Inflammatory macrophage treated with lipopolysaccharide for 1 hour (primary cell): ENCODE measurements at places on chromosomes 4 and X.

DNA sequence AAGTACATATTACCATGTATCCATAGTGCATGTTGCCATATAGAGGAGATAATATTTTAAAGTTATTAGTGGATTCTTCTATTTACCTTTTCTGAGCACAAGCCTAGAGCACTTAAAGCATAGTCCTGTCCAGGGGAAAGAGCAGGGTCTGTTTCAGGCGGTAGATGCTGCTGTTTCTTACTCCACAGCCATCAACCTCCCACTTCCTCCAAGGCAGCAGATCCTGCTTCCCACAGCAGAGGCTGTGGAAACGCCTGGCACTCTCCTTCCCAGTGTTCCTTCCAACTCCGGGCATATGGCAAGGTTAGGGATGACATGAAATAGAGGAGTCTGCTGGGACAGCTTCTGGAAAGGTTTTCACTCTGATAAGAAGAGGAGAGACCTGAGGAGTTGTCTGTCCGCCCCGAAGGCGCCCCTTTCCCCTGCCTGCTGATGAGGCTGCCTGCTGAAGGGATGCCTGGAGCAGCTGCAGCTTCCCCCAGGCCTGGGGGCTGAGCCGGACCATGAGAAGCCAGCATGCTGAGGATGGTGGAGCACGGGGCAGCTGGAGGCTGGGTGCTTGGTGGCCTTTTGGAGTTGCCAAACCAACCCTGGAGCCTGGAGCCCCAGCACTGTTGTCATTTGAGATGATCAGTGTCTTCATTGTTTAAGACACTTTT, 43.9 kb upstream of the SLC25A4 start:
- DNase-seq: no peak

DNA sequence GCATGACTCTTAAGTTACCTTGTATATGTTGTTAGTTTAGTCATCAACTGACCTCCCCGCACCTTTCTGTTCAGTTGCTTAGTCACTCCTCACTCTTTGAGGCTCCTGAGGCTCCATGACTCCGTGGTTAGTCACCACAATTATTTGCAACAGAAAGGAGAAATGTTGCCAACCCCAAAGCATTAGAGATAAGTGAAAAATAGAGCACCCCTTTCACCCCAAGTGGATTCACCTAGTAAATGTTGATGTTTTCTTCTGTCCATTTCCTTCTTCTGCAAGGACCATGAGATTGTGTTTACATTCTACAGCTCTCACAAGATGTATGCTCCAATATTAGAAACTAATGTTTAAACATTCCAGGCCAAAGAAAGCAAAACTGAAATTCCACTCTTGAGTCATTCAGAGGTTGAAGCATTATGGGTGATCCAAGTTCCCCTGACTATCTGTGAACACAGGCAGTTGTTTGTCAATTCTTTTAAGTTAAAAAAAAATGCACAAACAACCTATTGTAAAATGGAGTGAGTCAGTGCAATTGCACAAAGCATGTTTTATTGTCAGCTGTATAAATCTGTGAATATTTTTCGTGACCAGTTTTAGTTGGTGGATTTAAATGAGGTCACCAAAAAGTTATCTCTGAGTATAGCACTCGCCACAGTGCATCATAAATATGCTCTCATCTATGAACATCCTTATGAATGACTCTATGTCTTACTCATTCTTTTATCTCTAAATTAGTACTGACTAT, 552.4 kb upstream of the MAGEB2 start:
- DNase-seq: no peak

DNA sequence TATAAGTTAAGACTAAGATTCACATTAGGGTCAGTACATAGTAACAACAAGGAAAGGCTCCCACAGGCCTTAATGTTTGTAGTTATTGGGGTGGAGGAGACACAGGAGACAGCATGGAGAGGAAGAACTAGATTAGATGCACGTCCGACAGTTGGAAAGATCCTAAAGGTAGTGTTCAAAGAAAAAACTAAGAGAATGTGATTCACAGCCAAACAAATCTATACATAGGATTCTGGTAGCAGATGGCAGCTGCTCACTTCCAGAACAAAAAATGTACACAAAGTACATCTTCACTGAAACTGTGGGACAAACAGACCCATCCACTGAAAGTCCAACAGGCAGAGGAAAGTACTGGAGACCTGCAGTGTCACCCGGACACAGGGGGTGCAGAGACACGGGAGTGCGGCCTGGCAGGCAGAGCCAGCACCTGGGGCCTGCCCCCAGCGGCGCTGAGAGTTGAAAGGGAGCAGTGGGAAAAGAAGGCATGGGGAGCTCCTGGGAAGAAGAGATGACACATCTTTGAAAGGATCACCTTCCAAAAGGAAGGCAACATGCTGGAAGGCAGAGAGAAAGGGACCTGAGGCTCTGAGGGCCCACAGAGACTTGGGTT, 40.0 kb downstream of the NELFA start:
- no peak for DNase-seq

DNA sequence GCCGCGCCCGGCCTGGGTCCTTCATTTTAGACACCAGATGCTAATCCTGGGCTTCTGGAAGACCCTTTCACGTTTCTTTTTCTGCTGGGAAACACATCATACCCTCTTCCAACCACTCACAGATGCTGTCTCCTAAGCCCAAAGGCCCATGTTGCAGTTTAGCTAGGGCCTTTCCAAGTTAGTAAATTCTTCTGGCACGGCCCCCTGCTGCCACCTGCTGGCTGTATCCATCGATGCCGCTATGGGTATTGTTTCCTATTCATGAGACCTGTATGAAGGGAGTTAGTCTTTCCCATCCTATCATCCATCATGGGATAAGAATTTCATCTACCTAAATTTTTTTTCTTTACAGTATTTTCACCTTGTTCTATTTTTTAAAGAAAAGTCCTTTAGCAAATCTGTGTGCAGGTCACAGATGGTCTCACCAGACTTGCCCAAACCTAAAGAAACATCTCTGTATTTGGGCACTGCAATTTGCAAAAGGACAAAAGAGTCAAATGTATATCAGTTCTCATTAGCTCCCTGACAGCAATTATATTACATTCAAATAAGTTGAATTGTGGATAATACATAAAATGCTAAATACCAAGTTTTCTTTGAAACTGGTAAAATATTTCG, 37.8 kb upstream of the SLC9A7 start:
- DNase-seq: peak; percentile 49

DNA sequence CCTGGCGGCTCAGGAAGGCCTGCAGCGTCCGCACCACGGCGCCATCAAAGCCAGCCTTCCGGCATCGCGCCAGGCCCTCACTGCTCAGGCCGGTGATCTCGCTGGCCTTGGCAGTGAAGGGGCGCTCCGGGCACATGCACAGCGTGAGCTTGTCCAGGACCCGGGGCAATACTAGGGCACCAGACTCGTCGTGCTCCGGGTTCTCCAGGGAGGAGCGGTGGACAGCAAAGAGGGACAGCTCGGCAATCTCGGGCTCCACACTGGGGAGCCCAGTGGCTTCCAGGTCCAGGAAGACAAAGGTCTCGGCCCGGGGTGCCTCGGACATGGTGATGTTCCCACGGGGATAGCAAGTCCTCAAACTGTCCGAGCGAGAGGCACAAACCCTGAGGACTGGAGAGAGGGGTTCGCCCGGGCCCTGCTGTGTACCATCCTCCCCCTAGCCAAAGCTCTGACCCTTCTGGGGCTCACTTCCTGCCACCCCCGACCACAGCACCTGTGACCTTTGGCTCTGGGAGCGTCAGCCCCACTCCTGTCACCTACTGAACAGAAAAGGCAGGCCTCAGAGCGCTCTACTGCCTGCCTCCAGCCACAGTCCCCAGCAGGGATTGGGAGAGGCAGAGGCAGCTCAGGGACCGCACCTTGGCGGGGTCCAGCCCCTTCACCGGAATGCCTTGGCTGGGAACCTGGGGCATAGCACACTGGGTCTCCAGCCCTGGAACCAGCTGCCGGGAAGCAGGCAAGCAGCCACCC, 575 bp downstream of the TREX2 start:
- DNase-seq: no peak

- DNase-seq: no peak
Observed at GRCh38 chr4:2336659-2337058, 74.8 kb upstream of the MXD4 start.

- peak; percentile 93 for DNase-seq
Observed at GRCh38 chr4:7638984-7639789, 204.5 kb upstream of the PSAPL1 start.

DNA sequence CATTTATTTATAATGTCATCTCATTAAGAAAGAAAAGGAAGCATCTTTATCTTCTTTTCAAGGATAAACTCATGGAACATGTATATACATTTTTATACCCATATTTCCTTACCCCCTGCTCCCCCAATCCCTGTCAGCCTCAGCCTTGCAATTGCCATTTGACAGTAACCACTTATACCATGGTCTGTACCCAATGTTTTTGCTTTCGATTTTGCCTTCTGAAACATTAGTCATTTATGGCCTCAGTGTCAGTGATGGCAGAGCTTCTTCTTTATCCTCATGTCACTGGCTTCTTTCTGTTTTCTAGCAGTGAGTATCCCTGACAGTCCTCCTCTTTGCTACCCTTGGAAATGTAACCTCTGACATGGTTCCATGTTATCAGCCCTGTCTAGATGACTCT, 228.4 kb downstream of the SPRY1 start:
- DNase-seq: no peak

DNA sequence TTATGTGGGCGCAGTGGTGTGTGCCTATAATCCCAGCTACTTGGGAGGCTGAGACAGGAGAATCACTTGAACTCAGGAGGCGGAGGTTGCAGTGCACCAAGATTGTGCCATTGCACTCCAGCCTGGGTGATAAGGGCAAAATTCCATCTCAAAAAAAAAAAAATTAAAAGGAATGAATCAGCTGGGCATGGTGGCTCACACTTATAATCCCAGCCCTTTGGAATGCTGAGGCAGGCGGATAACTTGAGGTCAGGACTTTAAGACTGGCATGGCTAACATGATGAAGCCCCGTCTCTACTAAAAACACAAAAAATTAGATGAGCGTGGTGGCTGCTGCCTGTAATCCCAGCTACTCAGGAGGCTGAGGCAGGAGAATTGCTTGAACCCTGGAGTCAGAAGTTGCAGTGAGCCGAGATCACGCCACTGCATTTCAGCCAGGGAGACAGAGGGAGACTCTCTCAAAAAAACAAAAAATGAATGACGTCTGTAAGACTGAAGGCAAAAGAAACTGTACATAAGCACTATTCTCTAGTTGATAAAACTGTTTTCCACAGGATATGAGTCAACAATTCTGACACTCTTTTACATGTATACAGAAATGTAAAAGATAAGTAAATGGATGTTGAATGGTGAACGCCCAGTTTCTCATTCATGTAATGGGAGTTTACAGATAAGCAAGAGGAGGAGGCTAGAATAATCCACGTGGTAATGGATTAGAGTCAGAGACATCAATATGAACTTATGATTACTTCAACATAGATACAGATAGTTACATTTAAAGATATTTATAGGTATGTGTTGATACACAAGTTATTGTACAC, 22.2 kb downstream of the CENPC start:
- DNase-seq: no peak

DNA sequence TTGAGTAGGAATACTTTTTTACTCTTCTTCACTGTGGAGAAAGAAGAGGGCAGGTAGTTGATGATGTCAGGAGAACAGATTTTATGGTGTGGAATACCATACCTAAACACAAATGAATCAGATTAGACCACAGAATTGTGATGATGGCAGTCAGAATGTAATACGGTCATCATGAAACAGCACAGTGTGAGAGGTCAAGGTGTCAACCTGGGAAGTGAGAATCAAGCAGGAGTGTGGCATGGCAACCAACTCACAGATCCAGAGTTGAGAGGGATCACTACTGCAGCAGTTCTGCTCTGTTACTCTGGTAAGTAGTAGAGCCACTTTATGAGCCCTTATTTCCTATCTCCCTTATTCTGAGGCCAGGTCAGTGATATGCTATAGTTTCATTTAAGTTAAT, 27.7 kb downstream of the METTL14 start:
- DNase-seq: no peak

DNA sequence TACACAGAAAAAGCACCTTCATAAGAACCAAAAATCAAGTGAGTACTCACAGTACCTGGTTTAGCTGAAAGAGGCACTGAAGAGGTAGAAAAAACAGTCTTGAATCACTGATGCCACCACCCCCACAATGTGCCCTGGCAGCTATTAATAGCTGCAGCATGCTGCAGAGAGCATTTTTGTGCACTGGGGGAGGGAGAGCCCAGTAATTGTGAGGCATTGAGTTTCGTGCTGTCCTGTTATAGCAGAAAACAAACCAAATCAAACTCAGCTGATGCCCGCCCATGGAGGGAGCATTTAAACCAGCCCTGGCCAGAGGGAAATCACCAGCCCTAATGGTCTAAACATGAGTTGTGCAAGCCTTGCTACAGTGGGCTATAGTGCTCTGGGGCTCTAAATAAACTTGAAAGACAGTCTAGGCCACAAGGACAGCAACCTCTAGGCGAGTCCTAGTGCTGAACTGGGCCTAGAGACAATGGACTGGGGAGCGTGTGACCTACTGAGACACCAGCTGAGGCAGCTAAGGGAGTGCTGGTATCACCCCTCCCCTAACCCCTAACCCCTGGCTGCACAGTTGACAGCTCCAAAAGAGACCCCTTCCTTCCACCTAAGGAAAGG, 106.3 kb upstream of the TMLHE start:
- DNase-seq: no peak

- DNase-seq: no peak
Observed at GRCh38 chr4:2289311-2289954, 27.5 kb upstream of the MXD4 start.

GRCh38 chrX:104187931-104188330, 21.7 kb downstream of the FAM199X start:
- DNase-seq: no peak

GRCh38 chr4:110292994-110293744, 94.8 kb upstream of the ELOVL6 start:
- no peak for DNase-seq

- DNase-seq: peak; percentile 58
Observed at GRCh38 chrX:109384699-109385098, 97.2 kb downstream of the GUCY2F start.

DNA sequence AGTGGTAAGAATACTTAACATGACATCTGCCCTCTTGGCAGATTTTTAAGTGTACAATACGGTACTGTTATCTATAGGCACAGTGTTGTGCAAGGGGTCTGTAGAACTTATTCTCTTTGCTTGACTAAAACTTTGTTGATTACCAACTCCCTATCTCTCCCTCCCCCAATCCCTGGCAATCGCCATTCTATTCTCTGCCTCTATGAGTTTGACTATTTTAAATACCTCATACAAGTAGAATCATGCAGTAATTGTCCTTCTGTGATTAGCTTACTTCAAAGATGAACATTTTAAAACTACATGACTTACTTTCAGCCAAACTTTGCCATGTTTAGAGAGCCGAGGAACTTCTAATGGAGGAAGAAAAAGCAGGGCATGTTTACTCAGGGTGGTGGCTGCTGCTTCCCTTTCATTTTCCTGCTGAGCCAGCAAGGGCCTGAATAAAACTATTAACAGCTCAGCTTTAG, 62.4 kb downstream of the APOO start:
- no peak for DNase-seq

- peak; percentile 63 for DNase-seq
Observed at GRCh38 chr4:85968945-85969819, 390.7 kb downstream of the MAPK10 start.

DNA sequence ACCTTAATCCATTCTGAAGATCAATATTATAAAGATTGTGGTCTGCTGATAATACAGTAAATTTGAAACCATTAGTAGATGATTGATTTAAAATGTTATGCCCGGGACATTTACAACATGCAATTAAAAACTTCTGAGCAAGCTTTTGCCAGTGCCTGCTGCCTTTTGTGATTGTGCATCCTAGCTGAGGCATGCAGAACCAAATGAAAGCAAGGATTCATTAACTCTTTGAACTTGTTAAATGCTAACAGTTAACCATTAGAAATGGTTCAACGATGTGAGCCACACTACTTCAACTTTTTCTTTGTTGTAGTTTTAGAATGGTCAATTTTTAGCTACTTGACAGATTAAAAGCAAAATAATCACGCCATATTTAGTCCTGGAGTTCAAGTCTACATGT, 51.1 kb downstream of the ZFP42 start:
- no peak for DNase-seq
